ENCODE measurements at places on chromosomes 1 and 21.

DNA sequence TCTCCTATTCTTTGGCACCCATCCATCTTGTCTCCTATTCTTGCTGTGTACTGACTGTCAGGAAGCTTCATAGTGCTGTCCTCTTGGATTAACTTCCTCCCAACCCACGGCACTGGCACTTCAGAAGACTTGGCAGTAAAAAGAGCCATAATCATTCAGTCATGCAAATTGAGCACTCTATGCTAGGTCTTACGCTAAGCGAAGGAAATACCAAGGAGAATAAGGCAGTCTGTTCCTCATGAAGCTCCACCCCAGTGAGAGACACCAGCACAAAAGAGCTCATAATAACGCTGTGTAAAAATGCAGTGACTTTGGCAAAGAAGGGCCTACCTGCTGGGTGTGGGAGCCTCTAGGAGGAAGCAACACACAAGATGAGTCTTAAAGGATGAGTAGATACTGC is 67.1 kb downstream of the GFI1 start:
- no peak for DNase-seq

DNA sequence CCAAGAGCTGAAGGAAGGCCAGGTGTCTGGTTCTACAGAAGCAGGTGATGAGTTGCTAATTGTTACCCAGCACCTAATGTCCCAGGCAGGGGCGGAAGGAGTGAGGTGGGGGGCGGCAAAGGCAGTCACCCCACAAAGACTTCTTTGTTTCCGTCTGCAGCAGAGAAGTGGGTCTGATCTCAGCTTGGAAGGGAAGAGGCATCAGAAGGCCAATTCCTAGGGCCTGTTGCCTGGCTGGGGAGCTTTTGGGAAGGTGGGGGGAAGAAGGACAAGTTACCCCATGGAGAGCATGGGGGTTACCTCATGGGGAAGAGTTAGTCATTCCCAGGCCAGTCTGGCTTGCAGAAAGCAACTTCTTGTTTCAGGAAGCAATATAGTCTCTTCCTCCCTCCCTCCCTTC is 10.9 kb downstream of the IGSF21 start:
- DNase-seq: no peak

DNA sequence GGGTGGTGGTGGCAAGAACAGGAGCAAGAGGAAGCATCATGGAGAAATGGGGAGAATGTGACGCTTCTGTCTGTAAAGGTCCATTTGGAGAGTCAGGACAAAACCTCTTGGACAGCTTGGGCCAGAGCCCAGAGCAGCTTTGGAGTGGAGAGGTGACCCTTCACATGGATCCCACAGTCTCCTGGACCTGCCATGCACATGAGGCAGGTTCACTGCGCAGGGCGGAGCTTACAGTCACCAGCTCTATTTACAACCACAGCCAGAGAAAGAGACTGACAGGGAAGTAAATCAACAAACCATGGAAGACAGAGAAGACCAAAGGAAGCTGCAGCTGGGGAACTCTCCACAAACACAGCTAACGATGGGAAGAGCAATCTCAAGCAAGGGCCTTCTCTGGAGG is 828 bp upstream of the RGS8 start:
- DNase-seq: no peak

- no peak for DNase-seq
These were observed 99.0 kb upstream of the RAB4A start for GRCh38 chr1:229171934-229172333.

DNA sequence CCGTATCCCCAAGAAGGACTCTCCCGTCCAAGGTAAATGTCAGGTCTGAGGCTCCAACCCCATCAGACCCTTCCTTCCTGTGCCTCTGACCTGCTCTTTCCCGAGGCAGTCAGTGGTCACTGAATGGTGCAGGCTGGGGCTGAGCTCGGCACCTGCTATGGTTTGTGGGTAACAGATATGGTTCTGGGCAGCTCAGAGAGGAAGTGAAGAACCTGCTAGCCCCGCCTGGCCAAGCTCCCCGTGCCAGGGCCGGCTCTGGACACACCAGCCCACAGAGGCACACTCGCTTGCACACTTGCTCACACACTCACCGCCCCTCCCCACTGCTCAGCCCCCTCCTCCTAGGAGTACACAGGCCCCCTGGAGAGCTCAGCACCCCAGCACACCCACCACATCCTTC is 16.4 kb downstream of the NCMAP start:
- no peak for DNase-seq

DNA sequence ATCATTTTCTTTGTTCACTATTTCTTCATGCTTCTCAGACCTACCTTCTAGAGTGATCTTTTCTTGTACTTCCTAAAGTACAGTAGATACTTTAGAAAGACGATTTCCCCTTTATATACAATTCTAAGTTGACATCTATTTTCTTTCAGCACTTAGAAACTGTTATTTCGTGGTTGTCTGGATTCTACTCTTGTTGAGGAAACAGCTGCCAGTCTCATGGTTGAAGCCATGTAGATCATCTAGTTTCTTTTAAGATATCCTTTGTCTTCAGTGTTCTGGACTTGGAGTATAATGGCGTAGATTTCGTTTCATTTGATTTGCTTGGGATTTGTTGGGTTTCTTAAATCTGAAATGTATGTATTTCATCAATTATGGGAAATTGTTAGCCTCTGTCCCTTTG is 67.6 kb downstream of the PKN2 start:
- no peak for DNase-seq

DNA sequence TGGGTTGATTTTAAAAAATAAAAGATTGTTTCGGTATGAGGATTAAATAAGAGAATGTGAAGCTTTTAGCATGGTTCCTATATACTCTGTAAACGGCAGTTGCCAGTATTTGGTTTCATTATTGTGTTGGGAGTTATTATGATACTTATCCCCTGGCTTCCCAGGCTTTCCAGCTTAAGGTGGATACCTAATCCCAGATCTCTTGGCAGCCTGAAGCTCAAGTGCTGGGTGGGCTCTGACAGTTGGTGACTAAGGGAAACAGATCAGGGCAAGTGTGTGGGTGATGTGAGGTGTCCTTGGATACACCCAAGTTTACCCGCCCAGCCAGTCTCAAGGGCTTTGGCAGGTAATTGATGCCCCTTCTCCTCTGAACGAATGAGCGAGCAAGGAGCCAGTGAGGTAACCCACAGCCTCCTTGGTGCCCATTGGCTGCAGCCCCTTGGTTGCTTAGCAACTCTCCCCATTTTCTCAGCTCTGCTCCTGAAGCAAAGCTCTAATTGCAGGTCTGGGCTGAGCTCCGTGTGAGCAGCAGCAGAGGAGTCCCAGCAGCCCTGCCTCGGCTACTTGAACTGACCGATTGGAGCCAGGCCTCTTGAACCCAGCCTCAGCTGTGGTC is 6.1 kb downstream of the IPO13 start:
- DNase-seq: no peak

- no peak for DNase-seq
These were observed 77.0 kb upstream of the ARHGAP29 start for GRCh38 chr1:94314222-94314858.

DNA sequence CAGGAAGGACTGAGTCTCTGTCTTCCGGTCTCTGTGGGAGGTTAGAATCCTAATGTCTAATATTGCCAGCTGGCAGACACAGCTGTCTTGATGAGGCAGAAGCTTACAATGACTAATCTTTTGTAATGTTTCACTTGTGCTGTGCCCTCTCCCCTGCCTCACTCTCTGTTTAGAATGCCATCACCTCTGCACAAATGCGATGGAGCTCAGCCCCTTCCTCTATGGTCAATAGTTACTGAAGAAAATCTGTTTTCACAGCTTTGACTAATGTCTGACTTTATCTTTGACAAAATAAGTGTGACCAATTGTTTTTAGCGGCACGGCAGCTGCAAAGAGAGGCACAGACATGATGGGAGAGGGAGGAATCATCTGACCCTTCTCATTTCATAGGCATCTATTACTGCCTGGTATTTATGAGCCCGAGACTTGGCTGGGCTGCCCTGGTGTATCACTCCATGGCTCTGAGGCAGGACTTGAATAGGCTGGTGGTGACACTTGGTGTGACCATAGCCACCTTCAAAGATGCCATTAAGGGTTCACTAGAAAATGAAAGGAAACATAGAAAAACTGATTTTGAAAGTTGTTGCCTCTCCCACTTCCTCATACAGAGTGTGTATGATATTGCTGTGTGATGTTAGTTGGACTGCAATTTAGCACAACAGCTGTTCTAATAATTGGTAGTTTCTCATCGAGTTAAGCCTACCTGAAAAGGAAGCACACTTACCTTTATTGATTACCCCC is 163.2 kb upstream of the NBPF11 start:
- DNase-seq: no peak

DNA sequence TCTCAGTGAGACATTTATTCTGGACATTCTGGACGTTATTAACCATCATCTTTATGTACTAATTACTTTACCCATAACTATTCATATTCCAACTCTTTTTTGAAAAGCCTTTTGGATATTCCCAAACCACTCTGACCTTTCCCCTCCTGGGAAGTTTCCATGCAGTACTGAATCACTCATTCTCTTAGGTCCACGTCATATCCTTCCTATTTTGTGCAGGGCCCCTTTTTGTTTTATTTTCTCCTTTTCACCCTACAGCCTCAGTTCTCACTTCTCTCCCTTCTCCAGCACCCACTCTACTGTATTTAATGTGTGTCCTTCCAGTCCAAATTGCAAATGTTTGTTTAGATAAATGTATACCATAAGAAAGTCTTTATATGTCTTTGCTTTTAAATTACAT is 16.4 kb upstream of the ATP1A1 start:
- DNase-seq: no peak

DNA sequence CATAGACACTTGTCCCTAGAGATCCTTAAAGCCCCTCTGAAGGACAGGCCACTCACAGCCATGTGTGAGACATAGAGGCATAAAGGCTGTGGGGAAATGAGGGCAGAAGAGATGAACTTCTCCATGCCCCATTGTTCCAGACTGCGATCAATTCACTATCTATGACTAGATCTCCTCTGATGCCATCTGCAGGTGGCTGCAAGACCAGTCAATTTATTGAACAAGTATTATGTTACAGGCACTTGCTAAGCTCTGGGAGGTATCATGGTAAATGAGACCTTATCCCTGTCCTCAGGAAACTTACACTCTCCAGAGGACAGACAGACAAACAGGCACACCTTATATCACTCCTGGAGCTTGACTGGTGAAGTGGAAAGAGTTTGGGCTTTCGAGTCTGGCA is 22.9 kb downstream of the UBIAD1 start:
- no peak for DNase-seq

GRCh38 chr1:14786109-14786675 is 187.7 kb downstream of the KAZN start:
- DNase-seq: no peak

DNA sequence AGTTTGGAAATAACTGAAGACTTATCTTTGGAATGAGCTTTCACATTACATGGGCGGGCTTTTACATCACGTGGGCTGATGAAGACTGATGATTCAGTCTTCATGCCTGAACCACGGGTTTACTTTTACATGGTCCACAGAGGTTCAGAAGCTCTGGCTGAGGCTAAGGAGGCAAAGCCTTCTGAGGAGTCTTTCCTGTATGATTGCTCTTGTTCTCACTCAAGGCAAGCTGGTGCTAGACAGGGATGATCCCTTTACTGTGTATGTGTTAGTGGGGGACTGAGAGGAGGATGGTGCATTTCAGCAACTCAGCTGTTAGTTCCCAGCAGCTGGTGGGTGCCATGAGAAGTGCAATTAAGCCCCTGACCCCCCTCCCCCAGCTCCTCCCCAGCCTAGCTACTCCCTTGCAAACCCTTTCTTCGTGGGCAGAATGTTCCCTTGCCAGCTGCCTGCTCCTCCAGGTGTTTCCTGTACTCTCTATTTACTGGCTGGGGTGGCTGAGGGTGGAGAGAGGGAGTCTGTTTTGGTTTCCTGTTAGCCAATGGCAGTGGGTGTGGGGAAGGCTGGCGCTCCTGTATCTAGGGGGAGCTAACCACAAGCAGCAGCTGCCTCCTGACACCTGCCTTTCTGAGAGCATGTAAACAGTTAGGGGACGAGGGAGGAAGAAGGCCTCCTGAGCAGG is 15.4 kb downstream of the BTG2 start:
- no peak for DNase-seq

DNA sequence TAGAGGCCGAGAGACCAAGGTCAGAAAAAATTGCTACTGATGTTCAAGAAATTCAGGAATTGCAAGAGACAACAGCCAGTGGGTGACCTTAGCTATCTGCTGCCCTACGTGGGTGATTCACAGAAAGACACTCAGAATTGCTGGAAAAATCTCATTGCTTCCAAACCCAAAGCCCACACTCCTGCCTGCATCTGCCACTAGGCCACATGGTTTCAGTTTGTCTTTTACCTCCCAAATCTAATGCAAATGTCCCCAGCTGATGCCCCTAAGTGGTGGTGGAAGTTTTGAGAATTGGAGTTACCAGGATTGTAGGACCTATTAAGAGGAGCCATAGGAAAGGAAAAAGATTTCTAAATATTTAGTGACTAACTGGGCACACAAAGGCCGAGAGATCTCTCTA is 341.5 kb upstream of the CHRM3 start:
- DNase-seq: no peak

GRCh38 chr1:228979325-228979699 is 244.0 kb downstream of the RHOU start:
- no peak for DNase-seq

DNA sequence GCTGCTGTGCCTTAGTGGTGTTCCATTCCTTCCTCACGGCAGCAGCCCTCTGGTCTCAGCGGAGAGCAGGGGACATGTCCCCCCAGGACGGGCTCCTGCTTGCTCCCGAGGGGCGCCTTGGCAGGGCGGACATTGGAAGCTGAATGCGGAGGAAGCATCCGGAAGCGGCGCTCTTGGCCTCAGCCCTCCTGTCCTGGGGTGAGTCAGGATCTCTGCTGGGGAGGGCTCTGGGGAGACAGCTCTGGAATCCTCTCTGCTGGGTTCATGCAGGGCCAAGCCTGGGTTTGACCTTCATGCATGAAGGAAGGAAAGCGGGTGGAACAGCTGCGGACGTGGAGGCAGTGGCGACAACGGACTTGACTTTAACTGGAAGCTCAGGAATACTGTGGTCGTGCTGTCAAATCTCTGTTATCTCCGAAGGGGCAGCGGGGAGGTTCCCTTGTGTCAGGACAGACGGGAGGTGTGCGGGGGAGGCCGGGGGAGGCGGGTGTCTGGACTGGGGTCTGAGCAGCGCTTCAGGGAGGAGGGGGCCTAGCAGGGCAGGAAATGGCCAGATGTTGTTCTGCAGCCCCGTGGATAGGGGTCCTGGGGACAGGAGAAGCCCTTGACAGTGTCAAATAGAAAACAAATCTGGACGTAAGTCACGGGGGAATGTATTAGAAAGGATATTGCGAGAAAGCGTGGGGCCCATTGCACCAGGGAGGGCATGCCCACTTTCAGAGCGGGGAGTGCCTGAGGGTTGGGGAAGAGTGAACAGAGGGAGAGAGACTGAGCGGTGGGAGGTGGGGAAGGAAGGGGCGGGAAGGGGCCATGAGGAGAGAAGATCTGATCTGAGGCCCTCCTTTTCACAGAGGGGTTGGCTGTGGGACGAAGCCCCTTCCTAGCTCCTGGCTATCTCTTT is 26.6 kb downstream of the CRYAA start:
- DNase-seq: no peak
